ENCODE measurements at places on chromosomes 6 and 20. TPM values are rescaled to one million over a fixed set of nuclear protein-coding genes. Genes with fewer than 3 reads are reported as not detected.

GRCh38 chr6:117298941-117299340 is 33.6 kb downstream of the VGLL2 start:
- no peak overlapping the region for H3K4me3 ChIP-seq
- no peak overlapping the region for H3K27ac ChIP-seq
- H3K27me3 ChIP-seq = peaks cover 12% of the 10 kb centered on the region
- DNase-seq = no peak

DNA sequence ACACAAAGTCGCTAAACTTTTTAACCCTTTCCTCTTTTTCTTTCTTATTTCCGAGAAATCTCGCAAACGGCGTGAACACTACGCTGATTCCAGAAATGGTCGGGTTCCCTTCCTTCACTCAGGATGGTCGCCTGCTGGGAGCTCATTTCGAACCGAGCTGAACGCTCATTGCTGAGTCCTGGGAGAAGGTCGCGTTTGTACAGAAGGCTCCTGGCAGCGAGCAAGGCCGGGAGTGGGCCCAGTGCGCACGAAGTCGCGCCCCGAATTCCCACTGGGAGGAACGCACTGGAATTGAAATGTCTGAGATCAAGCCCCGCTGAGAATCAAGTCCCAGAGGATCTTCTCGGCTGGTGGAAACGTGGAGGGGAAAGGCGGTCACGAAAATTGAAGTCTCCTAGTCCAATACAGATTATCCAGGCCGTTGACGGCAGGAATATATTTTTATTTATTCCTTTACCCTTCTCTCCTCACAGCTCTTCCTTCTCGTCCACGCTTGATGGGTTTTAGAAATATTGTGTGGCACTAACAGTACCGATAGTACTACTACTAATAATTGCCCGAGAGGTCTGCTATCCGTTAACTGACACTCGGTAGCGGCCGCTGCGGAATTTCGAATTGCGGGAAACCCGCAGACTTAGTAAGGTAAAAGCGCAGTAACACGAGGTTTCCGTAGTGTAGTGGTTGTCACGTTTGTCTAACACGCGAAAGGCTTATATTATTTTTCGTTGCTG is 207.2 kb upstream of the ZNF184 start:
- H3K36me3 ChIP-seq = peaks cover 2% of the 10 kb centered on the region
- H3K4me1 ChIP-seq = no peaks in the 10 kb centered on the region
- H3K4me3 ChIP-seq = peak overlapping the region; percentile 42
- peaks cover 72% of the 10 kb centered on the region for H3K27me3 ChIP-seq

DNA sequence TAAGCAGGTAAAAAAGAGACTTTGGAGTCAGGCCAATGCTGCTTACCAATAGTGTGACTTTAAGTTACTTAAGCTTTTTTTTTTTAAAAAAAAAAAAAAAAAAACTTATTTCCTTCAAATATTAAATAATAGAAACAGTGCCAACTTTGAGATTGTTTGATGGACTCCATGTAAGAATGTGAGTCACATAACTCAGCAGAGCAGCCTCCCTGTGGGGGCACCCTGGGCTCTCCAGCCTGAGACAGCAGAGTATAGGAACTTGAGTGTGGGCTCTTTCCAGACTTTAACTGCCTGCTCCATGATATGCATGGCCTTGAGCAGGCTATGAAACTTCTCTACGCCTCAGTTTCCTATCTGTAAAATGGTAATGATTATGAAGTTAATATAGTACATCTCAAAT is 113.3 kb upstream of the SAMD5 start:
- no peaks in the 10 kb centered on the region for H3K36me3 ChIP-seq
- H3K27me3 ChIP-seq = no peaks in the 10 kb centered on the region
- no peak for DNase-seq
- no peak overlapping the region for H3K27ac ChIP-seq
- no peak overlapping the region for H3K4me3 ChIP-seq

Gene JPH2
- polyA plus RNA-seq = not detected

All from naive thymus-derived CD8-positive, alpha-beta T cell (primary cell).